ENCODE measurements at places on chromosomes 12 and 14. TPM values are rescaled to one million over a fixed set of nuclear protein-coding genes. Genes with fewer than 3 reads are reported as not detected.

TAS2R8 gene
- total RNA-seq, result 0.24 TPM

SLC38A2 gene
- 224 TPM for total RNA-seq

CAPS2 gene
- total RNA-seq, result 12.7 TPM

DEGS2 gene
- 0.73 TPM for total RNA-seq

ZDHHC22 gene
- 0.13 TPM for total RNA-seq

CDK4 gene
- 208 TPM for total RNA-seq

MANSC1 gene
- 30.7 TPM for total RNA-seq

LRP1-AS gene
- not detected for total RNA-seq

AKAP5 gene
- total RNA-seq, result 1.1 TPM

GPR68 gene
- total RNA-seq, result 0.87 TPM

RPL10L gene
- not detected for total RNA-seq

ACSM4 gene
- not detected for total RNA-seq

TAS2R50 gene
- 2.7 TPM for total RNA-seq

SIRT4 gene
- total RNA-seq, result 4.5 TPM

AQP6 gene
- total RNA-seq, result not detected

APOF gene
- total RNA-seq, result not detected

PLEKHH1 gene
- total RNA-seq, result 127 TPM

DACT1 gene
- total RNA-seq, result 8.2 TPM

All from progenitor cell of endocrine pancreas (in vitro differentiated cells).